ENCODE measurements at places on chromosomes 3 and 15. TPM values are rescaled to one million over a fixed set of nuclear protein-coding genes. Genes with fewer than 3 reads are reported as not detected.

MME gene
- not detected for total RNA-seq

RAB27A gene
- total RNA-seq = 65.8 TPM

AGTR1 gene
- total RNA-seq = not detected

C2CD4A gene
- total RNA-seq = not detected

RPL32 gene
- 2,760 TPM for total RNA-seq

BBX gene
- 35.0 TPM for total RNA-seq

DNA sequence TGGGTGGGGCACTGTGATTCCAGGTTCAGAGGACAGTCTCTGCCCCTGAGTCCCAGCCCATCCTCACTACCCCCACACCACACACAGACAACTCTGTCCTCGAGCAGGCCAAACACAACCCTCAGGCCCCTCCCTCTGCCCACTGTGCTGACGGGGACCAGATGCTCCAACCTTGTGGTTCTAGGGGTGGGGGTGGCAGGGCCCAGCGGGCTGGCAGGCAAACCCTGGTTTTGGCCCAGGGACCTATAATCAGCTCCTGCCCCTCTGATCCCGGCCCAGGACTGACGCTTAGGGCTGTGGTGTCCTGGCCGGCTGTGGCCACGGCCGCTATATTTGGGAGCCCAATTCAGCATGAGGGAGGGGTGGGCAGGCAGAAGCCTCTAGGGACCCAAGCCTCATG lies 5.0 kb upstream of the MYL3 start:
- DNase-seq = no peak

DNA sequence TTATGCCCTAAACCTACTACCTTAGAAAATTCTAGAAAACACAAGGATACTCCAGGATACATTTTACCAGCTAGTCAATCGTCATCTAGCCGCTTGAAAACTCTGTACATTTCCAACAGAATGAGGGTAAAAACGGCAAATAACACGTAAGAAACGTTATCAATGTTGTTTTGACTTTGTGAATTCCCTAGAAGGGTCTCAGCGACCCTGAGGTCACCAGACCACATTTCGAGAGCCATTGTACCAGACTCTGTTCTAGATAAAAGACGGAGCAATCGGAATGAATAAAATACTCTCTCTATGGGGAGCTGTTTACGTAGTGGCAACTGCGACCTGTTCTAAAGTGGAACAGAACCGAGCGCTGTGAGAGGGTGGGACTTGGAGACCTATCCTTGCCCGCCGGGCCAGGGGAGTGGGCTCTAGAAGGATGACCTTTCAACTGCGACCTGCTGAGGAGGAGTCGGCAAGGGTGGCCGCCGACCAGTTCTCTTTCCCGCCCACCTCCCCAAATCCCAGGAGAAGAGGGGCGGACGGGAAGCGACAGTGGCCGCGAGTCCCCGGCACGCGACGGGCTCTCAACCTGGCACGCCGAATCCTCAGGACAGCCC lies 778 bp upstream of the AP4E1 start:
- peak; percentile 57 for DNase-seq

DNA sequence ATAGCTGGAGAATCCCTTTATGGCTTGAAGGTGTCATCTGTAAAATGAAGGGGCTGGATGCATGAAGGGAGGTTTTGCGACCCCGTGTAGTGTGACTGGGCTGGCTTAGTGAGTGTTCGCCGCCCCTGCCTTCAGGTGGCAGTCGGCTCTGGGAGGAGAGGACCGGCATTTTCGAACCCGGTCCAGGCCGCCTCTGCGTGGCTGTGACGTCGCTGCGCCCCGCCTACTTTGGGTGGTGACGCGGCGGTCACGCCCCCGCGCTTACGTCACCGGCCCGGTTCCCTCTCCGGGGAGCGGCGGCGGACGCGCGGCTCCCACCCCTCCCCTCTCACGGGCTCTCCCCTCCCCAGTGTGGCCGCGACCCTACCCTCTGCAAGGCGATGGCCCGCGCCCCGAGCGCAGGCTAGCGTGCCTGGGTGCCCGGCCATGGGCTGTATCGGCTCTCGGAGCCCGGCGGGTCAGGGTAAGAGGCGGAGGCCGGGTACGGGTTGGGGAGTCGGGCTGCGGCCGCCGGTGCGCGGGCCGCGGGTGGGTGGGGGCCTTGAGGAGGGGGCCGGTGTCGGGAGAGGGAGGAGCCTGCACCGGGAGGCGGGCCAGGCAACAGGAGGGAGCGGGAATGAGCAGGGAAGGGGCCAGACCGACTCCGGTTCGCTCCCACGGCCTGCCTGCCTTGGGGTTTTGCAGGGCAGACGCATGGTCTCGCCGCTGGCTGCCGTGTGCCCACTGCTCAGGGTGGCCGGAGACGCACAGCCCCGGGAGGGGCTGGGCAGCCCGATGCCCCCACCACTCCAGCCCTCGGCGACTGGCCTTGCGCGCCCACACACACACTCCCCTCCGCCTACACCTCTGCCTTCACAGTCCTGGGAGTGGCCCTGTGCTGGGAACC lies 1.5 kb upstream of the FAM131A start:
- DNase-seq = peak; percentile 83

DNA sequence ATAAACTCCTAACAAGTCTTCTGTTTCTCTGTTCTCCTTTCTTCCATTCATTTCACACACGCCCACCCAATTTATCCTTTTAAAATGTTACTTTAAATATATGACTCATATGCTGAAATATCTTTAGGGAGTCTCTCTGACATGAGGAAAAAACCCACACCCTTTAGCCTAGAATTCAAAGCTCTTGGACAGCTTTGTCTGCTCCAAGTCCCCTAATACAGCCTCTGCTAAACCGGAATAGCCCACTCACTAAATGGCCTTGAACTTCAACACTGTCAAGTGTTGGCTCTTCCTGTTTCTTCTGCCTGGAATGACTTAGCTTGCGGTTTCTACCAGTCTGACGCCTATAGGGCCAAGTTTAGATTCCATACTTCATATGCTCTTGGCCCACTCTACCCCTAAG lies 3.3 kb upstream of the CD96 start:
- DNase-seq = no peak

- no peak for DNase-seq
These were observed 9.9 kb downstream of the MB21D2 start for GRCh38 chr3:192907784-192908183.

GRCh38 chr3:10466186-10466585 lies 39.2 kb downstream of the ATP2B2 start:
- DNase-seq = no peak

- no peak for DNase-seq
These were observed 47.0 kb upstream of the RARB start for GRCh38 chr3:25381083-25381482.

- DNase-seq = no peak
These were observed 12.8 kb downstream of the ARMC8 start for GRCh38 chr3:138199851-138200250.

DNA sequence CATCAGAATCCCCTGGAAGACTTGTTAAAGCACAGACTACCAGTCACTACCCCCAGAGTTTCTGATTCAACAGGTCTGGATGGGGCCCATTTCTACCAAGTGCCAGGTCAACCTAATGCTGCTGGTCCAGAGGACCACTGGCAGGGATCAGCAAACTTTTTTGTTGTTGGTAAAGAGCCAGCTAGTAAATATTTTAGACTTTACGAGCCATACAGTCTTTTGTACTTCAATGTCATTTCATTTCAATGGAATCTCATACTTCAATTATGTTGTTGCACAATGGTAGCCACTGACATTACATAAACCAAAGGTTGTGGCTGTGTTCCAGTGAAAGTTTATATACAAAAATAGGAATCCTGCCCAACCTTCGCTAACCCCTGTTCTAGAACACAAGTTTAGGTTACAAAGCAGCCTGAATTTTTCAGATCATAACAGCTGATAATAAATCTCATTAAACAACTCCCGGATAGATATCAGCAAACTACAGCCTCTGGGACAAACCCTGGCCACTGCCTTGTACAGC lies 28.7 kb downstream of the ULK4 start:
- DNase-seq = no peak

DNA sequence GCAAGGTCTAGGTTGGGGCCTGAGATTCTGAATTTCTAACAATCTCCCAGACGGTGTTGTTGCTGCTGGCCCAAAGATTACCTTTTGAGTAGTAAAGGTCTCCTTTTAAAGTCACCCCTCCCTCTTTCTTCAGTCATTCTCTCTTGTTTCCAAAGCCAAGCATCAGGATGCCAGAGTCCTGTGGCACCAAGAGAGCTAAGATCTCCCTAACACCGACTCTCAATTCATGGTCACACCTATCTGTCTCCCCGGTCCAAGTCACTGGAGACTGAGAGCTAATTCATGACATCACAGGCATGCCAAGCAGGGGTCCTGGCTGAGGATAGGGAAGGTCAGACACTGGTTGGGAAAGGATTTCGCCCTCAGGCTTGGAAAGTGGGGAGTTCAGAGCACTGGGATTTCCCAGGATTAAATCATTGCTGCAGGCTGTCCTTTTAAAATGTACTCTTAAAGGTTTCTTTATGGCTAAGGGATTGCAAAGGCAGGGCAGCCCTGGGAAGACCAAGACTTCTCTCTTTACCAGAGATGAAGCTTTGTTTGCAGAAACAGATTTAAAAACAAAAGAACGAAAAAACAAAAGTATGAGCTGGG lies 7.3 kb downstream of the SHOX2 start:
- no peak for DNase-seq

GRCh38 chr15:31504462-31504839 lies 177.8 kb downstream of the KLF13 start:
- no peak for DNase-seq

GRCh38 chr3:72465853-72466252 lies 382.4 kb downstream of the SHQ1 start:
- DNase-seq = no peak

DNA sequence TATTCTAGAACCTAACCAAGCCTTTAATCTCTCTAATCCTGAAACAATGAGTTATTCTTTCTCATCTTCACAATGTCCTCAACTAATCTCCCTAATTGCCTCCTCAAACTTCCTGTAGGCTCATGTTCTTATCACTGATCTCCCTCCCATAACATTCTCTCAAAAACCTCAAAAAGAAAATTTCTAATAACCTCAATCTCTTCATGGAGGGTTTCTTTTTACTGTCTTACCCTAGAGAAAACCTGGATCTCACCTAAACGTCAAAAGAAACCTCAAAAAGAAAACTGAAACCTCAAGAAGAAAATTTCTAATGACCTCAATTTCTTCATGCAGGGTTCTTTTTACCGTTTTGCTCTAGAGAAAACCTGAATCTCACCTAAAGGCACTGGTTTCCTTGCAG lies 150.2 kb downstream of the GSK3B start:
- no peak for DNase-seq

Measured in activated CD4-positive, alpha-beta T cell treated with anti-CD3 and anti-CD28 coated beads, Interleukin-2, amount 10 ng/mL, durations not matched to agents 7 days and 5 days (primary cell).